WTC11 (cell line): ENCODE measurements at places on chromosomes 7 and 10.
A peak's percentile ranks its signal among the peaks of the same experiment; 100 is the strongest.

- H3K36me3 ChIP-seq = no peaks in the 10 kb centered on the region
- H3K27me3 ChIP-seq = no peaks in the 10 kb centered on the region
- H3K4me3 ChIP-seq = no peak overlapping the region
- H3K4me1 ChIP-seq = peaks cover 31% of the 10 kb centered on the region
- no peak for DNase-seq
These were observed 951.5 kb upstream of the C7orf33 start for GRCh38 chr7:147639037-147639436.

- no peak overlapping the region for H3K4me3 ChIP-seq
- H3K4me1 ChIP-seq = peaks cover 15% of the 10 kb centered on the region
- H3K27ac ChIP-seq = no peak overlapping the region
- DNase-seq = no peak
- no peaks in the 10 kb centered on the region for H3K36me3 ChIP-seq
- no peaks in the 10 kb centered on the region for H3K27me3 ChIP-seq
These were observed 66.6 kb downstream of the CUBN start for GRCh38 chr10:17062955-17063484.

DNA sequence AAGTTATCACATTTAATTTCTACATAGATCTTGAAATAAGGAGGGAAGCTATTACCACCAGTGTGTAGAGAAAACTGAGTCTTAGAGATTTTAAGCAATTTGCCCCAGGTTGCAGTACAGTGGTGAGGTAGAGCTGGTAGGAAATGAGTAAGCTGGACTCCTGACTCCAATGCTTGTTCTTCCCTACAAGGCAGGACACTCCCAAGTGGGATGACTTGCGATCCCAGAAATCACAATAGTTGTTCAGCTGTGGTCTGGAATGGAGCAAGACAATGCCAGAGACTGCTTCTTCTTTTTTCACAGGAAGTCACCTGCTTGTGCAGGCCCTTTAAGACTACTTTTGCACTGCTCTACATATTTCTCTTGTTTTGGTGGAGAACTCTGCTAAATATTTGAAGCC is 327.2 kb upstream of the BMPER start:
- H3K27me3 ChIP-seq = no peaks in the 10 kb centered on the region
- peaks cover 22% of the 10 kb centered on the region for H3K36me3 ChIP-seq
- 0 out of 2 replicates have a peak, but pooled peaks cover 3% of the 10 kb centered on the region for H3K4me1 ChIP-seq
- no peak overlapping the region for H3K27ac ChIP-seq

DNA sequence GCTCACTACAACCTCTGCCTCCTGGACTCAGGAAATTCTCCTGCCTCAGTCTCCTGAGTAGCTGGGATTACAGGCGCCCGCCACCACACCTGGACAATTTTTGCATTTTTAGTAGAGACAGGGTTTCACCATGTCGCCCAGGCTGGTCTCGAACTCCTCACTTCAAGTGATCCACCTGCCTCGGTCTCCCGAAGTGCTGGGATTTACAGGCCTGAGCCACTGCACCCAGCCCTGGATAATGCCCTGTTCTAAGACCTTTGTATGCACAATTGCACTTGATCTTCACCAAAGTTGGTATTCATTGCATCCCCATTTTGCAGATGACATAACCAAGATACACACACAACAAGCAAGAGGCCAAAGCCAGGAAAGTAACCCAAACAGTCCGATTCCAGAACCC is 97.7 kb upstream of the CARD11 start:
- H3K4me1 ChIP-seq = peaks cover 19% of the 10 kb centered on the region
- no peaks in the 10 kb centered on the region for H3K27me3 ChIP-seq
- no peak for DNase-seq
- H3K36me3 ChIP-seq = no peaks in the 10 kb centered on the region

- peaks cover 47% of the 10 kb centered on the region for H3K4me1 ChIP-seq
- no peaks in the 10 kb centered on the region for H3K27me3 ChIP-seq
- H3K27ac ChIP-seq = peak overlapping the region; percentile 59
- no peaks in the 10 kb centered on the region for H3K36me3 ChIP-seq
- no peak overlapping the region for H3K4me3 ChIP-seq
- no peak for DNase-seq
These were observed 74.2 kb downstream of the MALSU1 start for GRCh38 chr7:23373151-23374004.

DNA sequence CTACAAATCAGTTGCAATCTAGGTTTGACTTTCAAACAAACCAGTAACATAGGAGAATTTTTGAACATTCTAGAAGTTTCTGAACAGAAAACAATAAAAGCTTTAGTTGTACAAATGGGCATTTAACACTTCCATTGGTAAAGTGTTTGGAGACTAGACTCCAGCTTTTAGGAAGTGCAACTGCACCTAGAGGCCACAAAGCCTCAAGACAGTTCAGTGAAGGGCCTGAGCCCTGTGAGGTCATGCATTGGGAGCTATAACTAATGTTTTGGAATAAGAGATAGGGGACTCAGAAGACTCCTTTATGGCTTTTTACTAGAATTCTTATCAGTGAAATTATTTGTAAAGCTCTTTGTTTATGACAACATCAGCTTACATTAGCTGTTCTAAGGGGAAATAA is 3.0 kb upstream of the EPHB6 start:
- H3K27me3 ChIP-seq = peaks cover 15% of the 10 kb centered on the region
- H3K4me1 ChIP-seq = peaks cover 27% of the 10 kb centered on the region
- DNase-seq = no peak
- no peaks in the 10 kb centered on the region for H3K36me3 ChIP-seq
- no peak overlapping the region for H3K27ac ChIP-seq
- no peak overlapping the region for H3K4me3 ChIP-seq

DNA sequence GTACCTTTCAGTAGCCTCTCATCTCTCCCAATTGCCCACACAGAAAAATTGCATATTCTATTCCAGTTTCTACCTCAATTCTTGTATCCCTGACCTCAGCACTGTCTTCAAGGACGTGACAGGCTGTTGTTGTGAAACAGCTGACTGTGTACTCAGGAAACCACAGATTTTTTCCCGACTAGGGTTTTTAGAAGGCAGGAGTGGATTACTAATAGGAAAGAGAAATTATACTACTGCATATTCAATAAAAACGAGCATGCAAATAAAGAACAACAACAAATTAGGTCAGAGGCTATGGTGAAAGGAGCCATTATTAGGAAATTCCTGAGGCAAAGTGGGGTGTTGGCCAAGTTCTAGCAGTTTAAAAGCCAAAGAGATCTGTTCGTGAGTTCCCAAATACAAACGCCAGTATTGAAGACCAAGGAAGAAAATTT is 93.4 kb downstream of the DOCK4 start:
- H3K27ac ChIP-seq = no peak overlapping the region
- DNase-seq = no peak
- peaks cover 12% of the 10 kb centered on the region for H3K4me1 ChIP-seq
- H3K36me3 ChIP-seq = no peaks in the 10 kb centered on the region
- H3K4me3 ChIP-seq = no peak overlapping the region
- no peaks in the 10 kb centered on the region for H3K27me3 ChIP-seq

- H3K36me3 ChIP-seq = 0 out of 2 replicates have a peak, but pooled peaks cover 2% of the 10 kb centered on the region
- no peaks in the 10 kb centered on the region for H3K27me3 ChIP-seq
These were observed 148.8 kb upstream of the AGK start for GRCh38 chr7:141402277-141402996.

DNA sequence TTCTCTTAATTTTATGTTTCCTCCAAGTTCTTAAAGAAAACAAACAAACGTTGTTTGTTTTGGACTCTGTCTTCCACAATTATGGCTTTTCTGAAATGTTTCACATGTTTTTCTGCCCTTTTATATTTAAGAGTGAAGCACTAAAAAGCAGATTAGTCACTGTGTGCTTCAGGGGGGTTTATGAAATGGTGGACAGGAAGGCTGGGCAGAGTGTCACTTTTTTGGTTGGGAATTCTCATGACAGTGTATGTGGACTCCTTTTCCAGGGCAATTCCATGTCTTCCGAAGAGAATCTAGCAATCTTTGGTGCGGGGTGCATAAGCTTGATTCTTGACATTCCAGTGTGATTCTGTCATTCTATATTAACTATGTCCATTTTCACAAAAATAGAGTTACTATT is 669.4 kb downstream of the PARD3 start:
- no peak overlapping the region for H3K27ac ChIP-seq
- no peaks in the 10 kb centered on the region for H3K36me3 ChIP-seq
- H3K27me3 ChIP-seq = no peaks in the 10 kb centered on the region
- no peak for DNase-seq

DNA sequence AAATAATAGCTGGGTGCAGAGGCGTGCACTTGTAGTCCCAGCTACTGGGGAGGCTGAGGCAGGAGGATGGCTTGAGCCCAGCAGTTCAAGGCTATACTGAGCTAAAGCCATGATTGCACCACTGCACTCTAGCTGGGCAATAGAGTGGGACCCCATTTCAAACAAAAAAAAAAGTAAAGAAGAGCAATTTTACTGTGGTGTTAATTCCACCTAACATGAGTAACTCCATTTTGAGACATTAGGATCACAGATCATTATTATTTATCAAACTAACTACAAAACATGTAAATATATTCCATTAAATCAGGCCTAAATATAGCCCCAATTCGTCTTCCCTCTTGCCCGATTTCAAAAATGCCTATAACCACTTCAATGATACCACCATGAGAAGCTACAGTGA is 104.8 kb upstream of the TRIM24 start:
- peaks cover 5% of the 10 kb centered on the region; the same call in 1 of the 2 replicates for H3K27me3 ChIP-seq
- H3K4me1 ChIP-seq = peaks cover 16% of the 10 kb centered on the region
- DNase-seq = no peak
- H3K36me3 ChIP-seq = peaks cover 12% of the 10 kb centered on the region

DNA sequence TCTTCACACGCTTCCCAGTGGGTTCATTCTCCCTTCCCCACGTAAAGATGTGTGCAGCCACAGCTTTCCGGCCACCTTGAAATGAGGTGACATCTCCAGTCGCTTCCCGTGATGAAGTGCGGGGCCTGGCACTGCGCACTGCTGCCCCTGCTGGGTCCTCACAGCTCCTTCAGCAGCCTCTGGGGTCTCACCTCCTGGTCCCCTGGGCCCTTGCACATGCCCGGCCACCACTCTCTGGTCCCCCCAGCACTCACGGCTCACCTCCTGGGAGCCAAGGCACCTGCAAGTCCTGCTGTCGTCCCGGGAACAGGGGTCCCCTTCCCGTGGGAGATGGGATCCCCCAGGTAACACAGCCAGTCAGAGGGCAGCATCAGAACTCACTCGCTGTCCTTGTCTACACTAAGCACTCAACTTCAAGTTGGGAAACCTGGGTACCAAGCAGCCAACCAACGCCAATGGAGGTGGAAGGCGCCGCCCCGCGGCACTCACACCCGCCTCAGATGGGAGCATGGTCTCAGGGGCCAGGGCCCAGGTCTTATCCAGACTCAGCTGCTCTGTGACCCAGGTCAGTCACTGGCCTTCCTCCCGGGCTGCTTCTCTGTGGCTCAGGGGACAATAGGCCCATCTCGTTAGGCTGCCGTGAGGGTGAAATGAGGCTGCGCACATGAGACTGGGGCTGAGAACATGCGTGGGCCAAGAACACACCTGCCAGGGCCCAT is 176.2 kb downstream of the PTPRN2 start:
- no peak for DNase-seq
- no peaks in the 10 kb centered on the region for H3K27me3 ChIP-seq
- no peak overlapping the region for H3K27ac ChIP-seq
- H3K36me3 ChIP-seq = no peaks in the 10 kb centered on the region
- peaks cover 9% of the 10 kb centered on the region for H3K4me1 ChIP-seq

DNA sequence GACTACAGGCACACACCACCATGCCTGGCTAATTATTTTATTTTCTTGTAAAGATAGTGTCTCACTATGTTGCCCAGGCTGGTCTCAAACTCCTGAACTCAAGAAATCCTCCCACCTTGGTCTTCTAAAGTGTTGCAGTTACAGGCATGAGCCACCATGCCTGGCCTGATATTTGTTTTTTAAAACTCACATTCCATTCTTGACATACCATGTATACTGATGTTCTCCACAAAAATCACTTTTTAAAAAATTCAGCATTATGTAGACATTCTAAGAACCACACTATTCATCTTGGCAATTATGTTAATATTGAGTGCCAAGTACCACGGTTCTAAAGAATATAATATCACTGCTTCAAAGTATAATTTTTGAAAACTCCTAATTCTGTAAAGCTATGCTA is 43.5 kb downstream of the IDE start:
- H3K27me3 ChIP-seq = no peaks in the 10 kb centered on the region; the same call in 1 of the 2 replicates
- no peak overlapping the region for H3K4me3 ChIP-seq
- H3K4me1 ChIP-seq = no peaks in the 10 kb centered on the region
- DNase-seq = no peak
- no peak overlapping the region for H3K27ac ChIP-seq

DNA sequence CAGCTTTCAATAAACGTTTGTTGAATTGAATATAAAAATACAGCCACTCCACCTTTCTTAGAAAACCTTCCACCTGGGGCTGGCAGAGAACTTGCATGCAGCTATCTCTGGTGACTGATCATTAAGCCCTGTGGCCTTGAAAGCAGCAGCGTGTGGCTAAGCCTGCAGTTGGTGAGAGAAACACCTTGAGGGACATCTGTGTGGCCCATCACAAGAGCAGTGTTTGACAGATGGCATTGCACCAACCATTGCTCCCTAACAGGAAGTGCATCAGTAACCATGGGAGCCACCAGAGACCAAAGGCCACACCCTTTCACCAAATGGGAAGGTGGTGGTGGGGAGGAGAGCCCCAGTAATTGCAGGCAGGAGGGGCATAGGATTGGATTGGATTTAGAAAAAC is 22.4 kb downstream of the RHOBTB1 start:
- H3K27ac ChIP-seq = no peak overlapping the region
- no peak for DNase-seq
- no peak overlapping the region for H3K4me3 ChIP-seq
- H3K36me3 ChIP-seq = 0 out of 2 replicates have a peak, but pooled peaks cover 3% of the 10 kb centered on the region
- no peaks in the 10 kb centered on the region for H3K27me3 ChIP-seq
- H3K4me1 ChIP-seq = peaks cover 7% of the 10 kb centered on the region

GRCh38 chr10:69470463-69471384 is 19.5 kb downstream of the TSPAN15 start:
- DNase-seq = no peak
- H3K4me1 ChIP-seq = peaks cover 17% of the 10 kb centered on the region
- no peaks in the 10 kb centered on the region for H3K27me3 ChIP-seq
- H3K27ac ChIP-seq = no peak overlapping the region
- no peak overlapping the region for H3K4me3 ChIP-seq

DNA sequence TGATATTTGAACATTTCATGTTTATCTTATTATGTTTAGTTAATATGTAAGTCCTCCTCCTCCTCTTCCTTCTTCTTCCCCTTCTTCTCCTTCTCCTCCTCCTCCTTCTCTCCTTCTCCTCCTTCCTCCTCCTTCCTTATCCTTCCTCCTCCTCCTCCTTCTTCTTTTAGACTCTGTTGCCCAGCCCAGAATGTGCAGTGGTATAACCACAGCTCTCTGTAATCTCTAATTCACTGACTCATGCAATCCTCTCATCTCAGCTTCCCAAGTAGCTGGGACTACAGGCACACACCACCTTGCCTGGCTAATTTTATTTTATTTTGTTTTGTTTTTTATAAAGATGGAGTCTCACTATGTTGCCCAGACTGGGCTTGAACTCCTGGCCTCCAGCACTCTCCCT is 83.4 kb upstream of the ODAD2 start:
- no peak for DNase-seq
- no peaks in the 10 kb centered on the region for H3K27me3 ChIP-seq
- H3K4me1 ChIP-seq = no peaks in the 10 kb centered on the region
- H3K4me3 ChIP-seq = no peak overlapping the region
- peaks cover 5% of the 10 kb centered on the region for H3K36me3 ChIP-seq

DNA sequence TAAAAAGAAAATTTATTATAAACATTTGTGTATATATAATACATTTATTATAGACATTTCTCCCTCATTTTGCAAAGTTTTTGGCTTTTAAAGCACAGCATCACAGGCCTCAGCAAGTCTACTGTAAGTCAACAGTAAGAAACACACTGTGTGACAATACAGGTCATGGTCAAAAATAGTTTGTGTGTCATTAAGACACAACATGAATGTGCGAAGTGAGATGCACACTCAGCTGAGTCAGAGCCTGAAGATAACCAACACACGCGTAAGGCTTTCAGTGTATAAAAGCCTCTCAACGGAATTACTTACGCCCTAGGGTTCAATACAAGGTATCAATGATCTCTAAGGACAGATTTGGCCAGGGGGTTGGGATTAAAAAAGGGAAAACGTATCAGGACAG is 157.6 kb downstream of the PIP4K2A start:
- H3K27ac ChIP-seq = peak overlapping the region; percentile 43; the same call in 1 of the 2 replicates
- no peak overlapping the region for H3K4me3 ChIP-seq
- no peaks in the 10 kb centered on the region for H3K27me3 ChIP-seq
- no peaks in the 10 kb centered on the region for H3K36me3 ChIP-seq
